Iris pigment epithelial cell (primary cell): ENCODE measurements at places on chromosomes 4 and X.

DNA sequence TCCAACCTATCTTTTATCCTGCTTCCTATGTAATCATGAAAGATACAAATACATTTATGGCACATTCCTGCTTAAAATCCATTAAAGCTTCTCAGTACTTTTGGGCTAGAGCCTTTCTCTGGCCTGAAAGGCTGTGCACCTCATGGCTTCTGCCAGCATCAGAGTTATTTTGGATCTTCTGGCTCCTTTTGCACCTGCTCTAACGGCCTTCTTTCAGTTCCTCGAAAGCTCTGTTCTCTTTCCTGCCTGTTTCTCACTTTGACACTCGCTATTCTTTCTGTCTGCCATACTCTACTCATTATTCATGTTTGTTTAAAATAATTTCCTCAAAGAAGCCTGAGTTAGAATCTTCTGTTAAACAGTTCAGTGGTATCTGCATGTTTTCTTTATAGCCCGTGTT is 86.0 kb downstream of the LRP2BP start:
- no peak for DNase-seq

GRCh38 chrX:40644821-40645358 is 2.5 kb downstream of the CXorf38 start:
- peak; percentile 83 for DNase-seq

DNA sequence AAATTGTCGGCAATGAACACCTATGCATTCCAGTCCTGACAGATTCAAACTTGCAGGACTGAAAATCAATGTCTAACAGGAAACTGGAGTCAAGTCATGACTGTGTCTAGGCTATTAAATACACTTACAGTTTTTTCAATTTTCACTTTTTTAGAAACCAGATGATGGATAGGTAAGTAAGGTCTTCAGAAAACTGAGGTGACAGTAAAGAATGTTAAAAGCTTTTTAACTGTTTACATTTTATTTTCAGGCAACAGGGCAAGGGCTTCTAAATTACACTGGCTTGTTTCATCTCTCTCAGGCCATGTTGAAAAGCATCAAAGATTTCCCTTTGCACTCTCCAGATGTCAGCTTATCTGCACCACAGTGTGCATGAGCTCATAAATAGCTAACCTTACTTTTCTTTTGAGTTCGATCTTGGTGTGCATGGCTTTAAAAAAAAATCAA is 65.2 kb downstream of the SEC24D start:
- no peak for DNase-seq

DNA sequence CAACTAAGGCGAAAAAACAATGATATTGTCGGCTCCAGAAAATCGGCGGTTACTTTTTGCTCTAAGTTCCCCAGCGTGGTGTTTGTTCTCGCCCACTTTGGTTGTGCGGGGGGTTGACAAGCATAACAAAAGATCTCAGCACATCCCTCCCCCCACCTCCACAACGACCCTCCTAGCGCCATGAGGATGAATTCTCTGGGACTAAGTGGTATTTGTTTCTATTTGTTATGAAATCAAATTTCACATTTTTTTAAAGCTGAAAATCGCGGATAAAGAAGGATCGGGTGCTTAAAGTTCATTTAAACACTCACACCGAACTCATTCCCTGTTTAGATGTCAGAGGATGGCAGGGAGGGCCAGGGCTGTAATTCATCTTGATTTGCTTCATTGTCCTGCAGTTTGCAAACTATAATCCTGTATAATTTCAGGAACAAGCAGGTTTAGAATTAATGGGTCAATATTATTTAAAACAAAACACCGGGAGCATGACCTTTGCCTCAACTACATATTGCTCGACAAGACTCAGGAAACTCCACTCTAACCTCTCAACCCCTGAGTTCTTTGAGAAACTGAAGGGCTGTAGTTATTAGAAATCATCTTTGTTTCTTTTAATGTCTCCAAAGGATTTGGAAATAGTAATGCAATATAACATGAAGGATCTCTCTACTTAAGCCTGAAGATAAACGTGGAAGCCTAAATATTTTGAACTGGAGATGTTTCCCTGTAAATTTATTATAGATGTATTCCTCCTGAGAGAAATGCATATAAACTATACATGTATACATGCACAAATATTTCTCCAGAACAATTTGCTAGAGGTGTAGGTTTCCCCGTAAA is 6.4 kb downstream of the PITX2 start:
- DNase-seq: peak; percentile 39

GRCh38 chrX:107227780-107228485 is 21.5 kb downstream of the DNAAF6 start:
- no peak for DNase-seq

DNA sequence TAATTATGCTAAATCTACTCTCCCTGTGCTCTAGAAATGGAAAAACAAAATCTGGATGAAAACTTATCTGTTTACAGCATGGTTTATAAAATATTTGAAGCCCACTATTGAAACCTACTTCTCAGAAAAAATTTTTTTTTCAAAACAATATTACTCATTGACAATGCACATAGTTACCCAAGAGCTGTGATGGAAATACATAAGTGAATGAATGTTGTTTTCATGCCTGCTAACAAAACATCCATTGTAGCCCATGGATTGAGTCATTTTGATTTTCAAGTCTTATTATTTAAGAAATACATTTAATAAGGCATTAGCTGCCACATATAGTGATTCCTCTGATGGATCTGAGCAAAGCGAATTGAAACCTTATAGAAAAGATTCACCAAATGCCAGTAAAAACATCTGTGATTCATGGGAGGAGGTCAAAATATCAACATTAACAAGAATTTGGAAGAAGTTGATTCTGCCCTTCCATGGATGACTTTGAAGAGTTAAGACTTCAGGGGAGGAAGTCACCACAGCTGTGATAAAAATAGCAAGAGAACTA is 144.7 kb upstream of the HHIP start:
- DNase-seq: no peak

DNA sequence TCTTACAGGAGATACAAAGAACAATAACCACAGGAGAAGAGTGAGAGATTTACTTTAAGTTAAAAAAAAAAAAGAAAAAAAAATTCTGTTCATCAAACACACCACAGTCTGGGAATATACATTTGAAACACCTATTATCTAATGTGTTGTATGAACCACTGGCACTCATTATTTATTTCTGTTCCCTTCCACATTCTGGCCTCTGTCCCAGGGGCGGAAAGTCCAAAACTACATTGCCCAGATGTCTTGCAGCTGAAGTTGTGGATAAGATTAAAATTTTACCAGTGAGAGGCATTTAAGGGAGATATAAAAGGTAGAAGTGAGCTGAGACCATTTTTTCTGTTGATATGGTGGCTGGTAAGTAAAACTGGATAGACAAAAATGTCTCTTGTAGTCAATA is 56.2 kb downstream of the SCLT1 start:
- no peak for DNase-seq

GRCh38 chr4:152110780-152111179 is 350.0 kb upstream of the GATB start:
- no peak for DNase-seq

GRCh38 chr4:43837171-43837570 is 611.4 kb downstream of the KCTD8 start:
- peak; percentile 2 for DNase-seq

DNA sequence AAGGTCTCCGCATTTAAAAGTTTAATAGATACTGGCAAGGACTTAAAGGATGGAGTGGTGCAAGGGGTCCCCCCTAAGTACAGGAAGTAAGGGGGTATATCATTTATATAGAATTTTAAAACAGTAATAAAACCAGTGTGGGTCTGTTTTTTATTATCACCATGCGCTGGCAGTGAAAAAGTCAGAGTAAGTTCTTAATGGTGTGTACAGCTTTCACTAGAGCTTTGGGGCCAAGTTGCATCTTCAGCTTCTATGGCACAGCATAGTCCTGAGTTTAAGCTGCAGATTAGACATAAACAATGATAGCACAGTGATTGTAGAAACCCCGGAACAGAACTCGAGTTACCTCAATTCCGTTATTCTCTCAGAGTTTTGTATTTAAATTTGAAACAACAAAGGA is 27.6 kb downstream of the RHOH start:
- no peak for DNase-seq

- DNase-seq: peak; percentile 30
These were observed 2.3 kb upstream of the SYTL5 start for GRCh38 chrX:38004046-38004445.

- no peak for DNase-seq
These were observed 13.3 kb upstream of the ANTXR2 start for GRCh38 chr4:80086296-80086695.

- peak; percentile 11 for DNase-seq
These were observed 870.0 kb upstream of the INTU start for GRCh38 chr4:126762663-126763247.

DNA sequence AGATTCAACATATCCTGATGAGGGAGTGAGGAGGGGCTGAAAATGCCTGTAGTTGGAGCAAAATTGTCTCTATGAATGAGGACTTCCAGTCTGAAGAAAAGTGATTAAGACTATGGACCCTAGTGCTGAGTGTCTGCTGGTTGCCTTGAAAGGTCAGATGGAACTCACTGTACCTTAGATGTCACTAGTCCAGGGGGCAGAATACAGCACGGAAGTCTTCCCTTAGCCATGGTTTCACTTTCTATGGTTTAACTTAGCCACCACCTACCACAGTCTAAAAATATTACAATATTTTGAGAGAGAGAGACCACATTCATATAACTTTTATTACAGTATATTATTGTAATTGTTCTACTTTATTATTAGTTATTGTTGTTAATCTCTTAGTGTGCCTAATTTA is 223.1 kb downstream of the FMR1NB start:
- DNase-seq: no peak

DNA sequence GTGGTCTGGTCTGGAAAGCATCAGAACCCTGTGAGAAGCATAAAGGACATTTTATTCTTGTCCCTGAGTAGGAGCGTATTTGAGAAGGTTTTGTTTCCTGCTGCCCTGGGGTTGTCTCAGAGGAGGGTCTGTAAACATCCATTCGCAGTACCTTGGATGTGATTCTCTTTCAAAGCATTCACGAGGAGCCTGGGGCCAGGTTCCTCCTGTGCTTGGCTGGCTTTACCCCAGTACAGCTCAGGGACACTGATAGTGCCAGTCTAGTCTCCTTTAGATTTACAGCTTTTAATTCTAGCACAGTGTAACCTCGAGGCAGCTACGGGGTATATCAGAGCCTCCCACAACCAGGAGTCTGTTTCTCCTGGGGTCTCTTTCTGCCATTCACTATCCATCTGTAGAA is 2.7 kb downstream of the CLRN2 start:
- no peak for DNase-seq

DNA sequence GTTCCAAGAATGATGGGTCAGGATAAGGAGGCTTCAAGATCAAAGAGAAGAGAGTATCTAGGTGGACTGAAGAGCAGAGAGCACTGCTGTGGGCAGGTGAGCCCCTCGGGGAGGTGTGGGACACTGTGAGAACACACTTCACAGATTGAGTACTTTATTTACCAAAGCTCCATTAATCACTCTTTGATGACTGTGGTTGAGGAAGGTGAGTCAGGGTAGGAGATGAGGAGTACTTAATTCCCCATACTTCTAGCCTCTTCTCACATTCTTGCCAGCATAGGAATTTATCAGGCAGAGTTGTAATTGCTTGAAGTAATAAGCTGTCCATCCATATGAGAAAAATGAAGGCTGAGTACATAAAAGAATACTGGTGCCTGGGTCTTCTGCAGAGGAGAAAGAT is 375.3 kb downstream of the PCDH10 start:
- no peak for DNase-seq

DNA sequence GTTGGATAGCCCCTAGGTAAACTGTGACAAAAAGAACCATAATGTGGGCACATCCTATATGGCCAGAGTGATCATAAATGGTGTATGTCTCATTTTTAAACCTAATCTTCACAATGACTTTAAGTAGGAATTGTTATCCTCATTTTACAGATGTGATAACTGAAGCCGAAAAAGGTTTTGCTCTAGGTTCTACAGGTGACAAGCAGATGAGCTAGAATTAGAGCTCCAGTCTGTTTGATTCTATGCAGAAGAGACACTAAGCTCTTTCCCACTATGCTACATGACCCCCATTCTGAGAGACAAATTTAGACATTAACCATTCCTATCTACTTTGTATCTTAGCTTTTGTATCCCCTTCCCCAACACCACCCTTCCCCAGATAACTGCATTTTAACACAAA is 2.0 kb downstream of the AREG start:
- DNase-seq: no peak

DNA sequence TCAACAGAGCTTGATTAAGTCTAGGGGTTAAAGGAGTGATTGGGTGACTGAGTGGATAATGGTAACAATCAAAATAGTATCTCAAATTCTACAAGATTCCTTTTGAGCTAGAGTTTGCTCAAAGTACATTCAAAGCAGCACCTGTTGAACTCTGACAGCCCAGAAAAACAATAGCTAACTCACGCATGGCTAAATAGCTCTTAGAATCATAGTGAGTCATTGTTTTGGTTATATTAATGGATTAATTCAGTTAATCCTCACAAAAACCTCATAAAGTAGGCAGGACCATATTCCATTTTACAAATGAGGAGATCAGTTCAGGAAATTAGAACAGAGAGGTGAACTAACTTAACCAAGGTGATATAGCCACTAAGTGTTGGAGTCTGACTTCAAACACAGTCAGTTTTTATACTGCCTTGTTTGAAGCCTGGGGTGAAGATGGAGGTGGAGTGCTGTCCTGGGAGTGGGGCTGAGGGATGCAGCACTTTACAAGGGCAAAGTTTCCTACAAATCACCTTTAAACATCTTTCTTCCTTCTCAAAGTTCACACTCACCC is 35.9 kb upstream of the PPM1K start:
- DNase-seq: peak; percentile 19

GRCh38 chr4:794900-795725 is 30.8 kb downstream of the CPLX1 start:
- DNase-seq: no peak

GRCh38 chr4:65367306-65367705 is 303.0 kb downstream of the EPHA5 start:
- peak; percentile 26 for DNase-seq
